ENCODE measurements at places on chromosomes 7 and 10. TPM values are rescaled to one million over a fixed set of nuclear protein-coding genes. Genes with fewer than 3 reads are reported as not detected.

- DNase-seq: no peak
These were observed 10.9 kb downstream of the CCDC186 start for GRCh38 chr10:114163062-114163461.

The BBS9 gene
- total RNA-seq: 22.7 TPM

DNA sequence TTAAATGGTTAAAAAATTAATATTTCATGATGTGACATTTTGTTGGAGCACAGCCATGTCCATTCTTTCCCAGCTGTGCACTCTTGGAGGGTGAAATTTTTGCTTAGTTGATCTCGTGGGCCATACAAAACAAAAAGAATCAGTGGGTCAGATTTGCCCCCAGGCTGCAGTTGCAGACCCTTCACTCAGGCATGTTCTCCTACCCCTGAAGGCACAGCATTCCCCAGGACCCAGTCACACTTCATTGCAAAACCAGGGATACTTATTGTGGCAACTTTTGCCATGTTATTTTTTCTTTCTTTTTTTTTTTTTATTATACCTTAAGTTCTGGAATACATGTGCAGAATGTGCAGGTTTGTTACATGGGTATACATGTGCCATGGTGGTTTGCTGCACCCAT lies 6.0 kb downstream of the TAS2R40 start:
- no peak for DNase-seq

- no peak for DNase-seq
These were observed 17.6 kb downstream of the MXI1 start for GRCh38 chr10:110224992-110225391.

- no peak for DNase-seq
These were observed 21.8 kb downstream of the MRPS24 start for GRCh38 chr7:43847496-43847895.

The MGAM2 gene
- not detected for total RNA-seq

The OPN1SW gene
- total RNA-seq: not detected

GRCh38 chr10:12922117-12922900 lies 79.2 kb downstream of the CCDC3 start:
- DNase-seq: no peak

- DNase-seq: no peak
These were observed 23.4 kb downstream of the PIK3AP1 start for GRCh38 chr10:96696845-96697425.

GRCh38 chr7:45681596-45682357 lies 107.6 kb downstream of the ADCY1 start:
- DNase-seq: no peak

GRCh38 chr7:90596671-90597562 lies 796 bp downstream of the CDK14 start:
- no peak for DNase-seq

GRCh38 chr10:3136763-3137611 lies 35.6 kb downstream of the PITRM1 start:
- DNase-seq: peak; percentile 72
